Tongue (tissue), 3 donors: ENCODE measurements at places on chromosomes 4 and X. TPM values are rescaled to one million over a fixed set of nuclear protein-coding genes. Genes with fewer than 3 reads are reported as not detected.
A peak's percentile ranks its signal among the peaks of the same experiment; 100 is the strongest.

DNA sequence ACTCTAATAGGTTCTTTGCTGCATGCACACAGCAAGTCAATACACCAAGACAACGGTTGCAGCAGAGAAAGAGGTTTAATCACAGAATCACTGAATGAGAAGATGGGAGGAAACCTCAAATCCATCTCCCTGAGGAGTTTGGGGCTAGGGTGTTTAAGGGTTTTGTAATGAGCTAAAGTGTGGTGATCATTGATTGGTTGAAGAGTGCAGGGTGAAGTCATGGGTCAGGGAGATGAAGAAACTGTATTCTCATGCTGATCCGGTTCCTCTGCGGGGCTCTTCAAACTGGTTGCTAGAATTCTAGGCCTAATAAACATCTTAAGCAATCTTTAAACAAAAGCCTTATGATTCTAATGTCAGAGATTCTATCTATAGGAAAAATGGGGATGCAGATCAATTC, 432.5 kb upstream of the FAM47C start:
- no peak for DNase-seq

DNA sequence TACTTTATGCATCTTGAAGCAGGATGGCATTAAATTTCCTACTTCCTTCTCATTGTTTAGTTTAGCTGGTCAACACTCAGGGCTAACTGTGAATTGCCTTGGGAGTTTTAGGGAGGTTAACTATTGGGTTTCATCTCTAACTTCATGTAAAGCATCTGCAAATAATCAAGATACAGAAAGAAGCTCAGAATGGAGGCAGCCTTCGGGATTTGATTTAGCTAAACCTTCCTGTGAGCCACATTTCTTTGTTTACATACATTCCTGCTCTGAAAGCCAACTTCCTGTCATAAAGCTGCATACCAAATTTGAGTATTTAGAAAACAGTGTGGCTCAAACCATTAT, 131.7 kb upstream of the PCDH18 start:
- DNase-seq = peak; percentile 87

DAPP1 gene
- total RNA-seq = 10.5 TPM

DNA sequence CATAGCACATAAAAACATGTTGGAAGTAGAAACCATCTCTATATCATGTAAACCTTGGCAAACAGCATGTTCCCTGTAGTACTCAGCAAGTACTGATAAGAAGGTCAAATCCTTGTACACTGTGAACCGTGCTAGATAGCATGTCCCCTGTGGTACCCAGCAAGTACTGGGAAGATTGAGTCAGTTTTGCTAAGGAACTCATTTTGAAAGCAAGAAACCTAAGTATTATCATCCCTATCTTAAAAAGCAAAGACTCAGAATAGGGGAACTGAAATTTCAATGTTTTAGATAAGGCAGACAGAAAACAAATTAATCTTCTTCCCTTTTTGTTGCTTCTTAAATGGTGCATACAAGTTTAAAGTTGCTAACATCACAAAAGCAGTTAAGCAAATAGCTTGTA, 180.2 kb downstream of the RBM46 start:
- DNase-seq = no peak

ZRSR2 gene
- 3.4 TPM for total RNA-seq

FOXR2 gene
- total RNA-seq = not detected

DNA sequence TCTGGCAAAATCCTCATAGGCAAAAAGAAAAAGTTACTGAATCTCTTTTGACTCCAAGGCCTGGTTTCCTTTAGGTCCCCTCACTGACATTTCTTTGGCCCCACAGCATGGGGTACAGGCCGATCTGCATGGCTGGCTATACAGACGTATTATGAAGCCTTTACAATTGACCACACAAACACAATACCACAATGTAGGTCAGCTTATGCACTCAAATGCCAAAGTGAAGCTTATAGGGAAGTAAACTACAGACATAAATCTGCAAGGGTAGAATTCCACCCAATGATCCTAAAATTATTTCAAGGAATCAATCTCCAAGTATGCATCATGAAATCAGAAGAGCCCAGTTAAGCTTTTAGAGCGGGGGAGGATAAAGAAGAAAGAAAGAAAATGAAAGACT, 20.7 kb downstream of the STX18 start:
- DNase-seq = peak; percentile 35

GRCh38 chr4:20348411-20348810, 96.7 kb downstream of the SLIT2 start:
- no peak for DNase-seq

AFM gene
- not detected for total RNA-seq

LRIT3 gene
- 0.51 TPM for total RNA-seq

GRCh38 chr4:177292171-177292570, 17.5 kb upstream of the NEIL3 start:
- no peak for DNase-seq

DNA sequence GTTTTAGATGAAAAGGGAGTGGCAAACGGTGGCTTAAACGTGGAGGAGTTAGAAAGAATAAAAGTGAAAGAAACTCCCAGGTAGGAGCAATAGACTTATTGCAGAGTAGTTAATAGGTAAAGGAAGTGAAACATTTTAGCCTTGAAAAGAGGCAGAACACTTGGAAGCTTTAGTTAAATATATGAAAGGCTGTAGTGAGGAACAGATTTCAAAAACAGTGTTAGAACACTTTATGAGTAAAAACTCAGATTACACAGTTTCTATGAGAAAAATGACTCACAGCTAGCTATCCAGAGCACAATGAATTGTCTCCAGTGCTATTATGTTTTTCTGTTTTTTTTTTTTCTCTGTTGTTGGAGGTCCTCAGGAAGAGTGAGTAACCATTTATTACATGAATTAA, 45.8 kb downstream of the TACR3 start:
- no peak for DNase-seq

MUC7 gene
- total RNA-seq = 140 TPM

ERCC6L gene
- 4.0 TPM for total RNA-seq

VCX3B gene
- total RNA-seq = not detected

SLC6A8 gene
- 26.9 TPM for total RNA-seq

DNA sequence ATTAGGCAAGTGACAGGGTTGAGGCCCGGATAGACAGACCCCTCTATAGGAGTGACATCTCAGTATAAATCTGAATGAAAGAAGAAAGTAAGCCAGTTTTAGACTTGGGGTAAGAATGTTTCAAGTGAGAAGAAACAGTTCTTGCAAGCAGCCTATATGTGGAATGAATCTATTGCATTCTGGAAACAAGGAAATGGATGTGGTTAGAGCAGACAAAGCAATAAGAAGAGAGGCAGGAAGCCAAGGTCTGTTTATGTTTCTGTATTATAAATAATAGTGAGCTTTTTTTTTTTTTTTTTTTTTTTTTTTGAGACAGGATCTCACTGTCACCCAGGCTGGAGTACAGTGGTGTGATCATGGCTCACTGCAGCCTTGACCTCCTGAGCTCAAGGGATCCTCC, 255.8 kb downstream of the UNC5C start:
- no peak for DNase-seq

MAGEB17 gene
- total RNA-seq = not detected

- peak; percentile 73 for DNase-seq
Observed at GRCh38 chrX:2145692-2146367, 354.9 kb downstream of the DHRSX start.

DNA sequence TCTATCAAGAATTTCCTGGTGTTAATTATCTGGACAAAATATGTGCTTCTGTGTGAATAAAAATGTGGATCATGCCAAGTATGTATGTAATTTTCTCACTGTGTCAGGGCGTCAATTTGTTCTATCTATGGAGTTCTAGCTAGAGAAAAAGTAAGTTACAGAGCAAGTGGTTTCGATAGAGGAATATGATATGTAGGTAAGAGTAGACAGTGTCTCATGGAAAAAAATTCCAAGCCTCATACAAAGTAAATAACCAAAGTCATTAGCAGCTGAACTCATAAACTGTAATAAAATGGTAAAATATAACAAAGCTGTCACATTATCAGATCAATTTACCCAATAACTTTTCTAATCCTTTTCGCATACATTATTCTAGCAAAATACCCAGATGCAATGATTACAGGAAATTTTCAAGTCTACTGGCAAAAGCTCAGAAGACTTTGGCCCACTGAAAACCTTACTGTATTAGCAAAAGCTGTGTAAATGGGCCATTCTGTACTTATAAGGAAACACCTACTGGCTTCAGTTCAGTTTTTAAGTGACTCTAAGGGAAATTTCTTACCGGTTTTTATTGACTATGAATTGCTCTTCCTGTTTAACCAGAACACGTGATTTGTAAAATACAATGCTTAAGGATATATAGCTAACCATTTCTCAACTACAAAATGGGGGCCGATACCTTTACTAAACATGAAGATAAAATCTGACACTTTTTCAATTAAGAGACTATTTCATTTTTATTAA, 121.0 kb upstream of the ARSJ start:
- no peak for DNase-seq

- no peak for DNase-seq
Observed at GRCh38 chrX:87732133-87732532, 214.5 kb downstream of the KLHL4 start.

DNA sequence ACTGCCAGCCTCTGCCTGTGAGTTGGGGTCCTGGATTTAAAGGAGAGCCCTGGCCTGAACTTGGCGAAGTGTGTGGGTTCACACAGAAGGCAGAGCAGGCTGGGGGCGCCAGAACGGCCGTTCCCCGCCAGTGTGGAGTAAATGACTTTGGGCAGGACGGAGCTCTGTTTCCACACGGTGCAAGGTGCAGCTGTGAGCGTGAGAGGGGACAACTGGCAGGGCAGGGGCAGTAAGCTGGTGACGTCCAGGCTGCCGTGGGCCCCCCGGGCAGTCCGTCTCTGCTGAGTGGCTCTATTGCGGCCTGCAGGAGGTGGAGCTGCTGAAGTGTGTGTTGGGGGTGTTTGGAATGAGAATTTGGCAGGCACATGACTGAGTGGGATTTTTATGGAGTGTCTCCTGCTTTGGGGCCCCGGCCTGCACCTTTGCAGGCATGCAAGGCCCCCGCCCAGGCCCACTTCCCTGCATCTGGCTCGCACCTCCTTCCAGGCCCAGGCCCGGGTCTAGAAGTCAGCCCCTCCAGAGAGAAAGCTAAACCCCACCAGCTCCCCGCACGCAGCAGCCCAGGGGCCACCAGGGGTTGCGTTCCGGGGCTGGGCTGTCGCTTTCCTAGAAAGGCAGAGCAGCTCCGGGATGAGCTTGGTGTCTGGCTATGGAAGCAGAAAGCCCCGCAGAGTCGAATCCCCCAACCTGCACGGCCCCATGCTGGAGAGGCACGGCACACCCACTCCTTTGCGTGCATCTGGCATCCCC, 62.2 kb upstream of the GRPEL1 start:
- no peak for DNase-seq

DNA sequence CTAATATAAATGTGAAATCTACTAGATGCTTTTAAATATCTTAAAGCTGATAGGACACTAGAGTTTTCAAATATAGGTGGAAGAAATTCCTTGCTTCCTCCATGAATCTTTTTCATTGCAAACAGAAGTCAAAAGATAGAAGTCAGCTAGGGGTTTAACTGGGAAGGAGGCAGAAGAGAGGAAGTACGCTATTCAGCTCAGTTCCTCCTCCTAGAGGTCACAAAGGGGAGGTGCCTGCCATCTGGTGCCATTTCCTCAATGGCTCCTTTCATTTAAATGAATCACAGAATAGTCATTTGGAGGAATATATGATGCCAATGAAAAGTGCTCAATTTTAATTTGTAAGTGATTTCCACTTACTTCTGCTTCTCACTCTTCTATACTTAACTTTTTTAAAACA, 8.5 kb downstream of the COL25A1 start:
- no peak for DNase-seq

- peak; percentile 26 for DNase-seq
Observed at GRCh38 chr4:139171876-139172691, 4.9 kb downstream of the ELF2 start.

CPLX1 gene
- not detected for total RNA-seq
